ENCODE measurements at places on chromosomes 6 and 20.

DNA sequence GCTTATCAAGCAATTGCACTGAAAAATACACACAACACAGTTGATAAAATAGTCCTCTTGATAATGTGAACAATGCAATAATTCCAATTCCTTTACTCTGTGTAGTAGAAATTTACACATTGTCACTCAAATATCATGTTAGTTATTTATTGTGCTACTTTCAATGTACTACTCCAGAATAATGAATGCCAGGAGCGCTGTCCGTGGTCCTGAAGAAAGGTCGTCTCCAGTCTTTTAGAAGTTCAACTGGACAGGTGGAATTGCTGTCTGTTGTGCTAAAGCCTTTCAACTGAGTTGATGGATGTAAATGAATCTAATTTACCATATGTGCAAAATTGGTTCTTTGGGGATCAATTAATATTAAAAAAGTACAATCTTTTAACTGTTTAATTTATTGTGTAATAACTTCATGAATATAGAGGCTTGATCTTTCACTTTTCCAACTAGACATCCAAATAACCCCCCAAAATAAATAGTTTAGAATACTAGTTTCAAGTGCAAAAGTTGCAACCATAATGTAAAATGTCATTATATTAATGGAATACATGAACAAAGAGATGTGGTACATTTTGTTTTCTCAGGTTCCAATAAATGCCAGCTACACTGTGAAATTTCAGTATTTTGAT lies 3.2 kb downstream of the GRIK2 start:
- no peak for DNase-seq

- DNase-seq, result no peak
Measured at GRCh38 chr6:110882274-110882619, 7.7 kb downstream of the AMD1 start.

- DNase-seq, result no peak
Measured at GRCh38 chr6:77447254-77447653, 16.0 kb downstream of the HTR1B start.

DNA sequence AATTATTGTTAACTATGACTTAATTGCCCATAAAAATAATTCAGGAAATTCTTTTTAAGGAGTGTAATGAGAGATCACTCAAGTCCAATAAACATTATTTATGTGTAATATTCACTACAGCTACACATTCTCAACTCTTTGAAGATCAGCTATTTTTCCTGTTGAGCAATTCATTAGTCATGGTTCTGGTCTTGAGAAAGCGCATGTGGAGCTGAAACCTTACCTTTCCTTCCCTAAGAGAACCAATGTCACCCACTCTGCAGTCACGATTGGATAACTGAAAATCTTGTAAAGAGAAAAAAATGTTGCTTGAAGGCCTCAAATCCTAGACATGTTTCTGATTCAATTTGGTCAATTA lies 736.9 kb upstream of the MARCKS start:
- no peak for DNase-seq

DNA sequence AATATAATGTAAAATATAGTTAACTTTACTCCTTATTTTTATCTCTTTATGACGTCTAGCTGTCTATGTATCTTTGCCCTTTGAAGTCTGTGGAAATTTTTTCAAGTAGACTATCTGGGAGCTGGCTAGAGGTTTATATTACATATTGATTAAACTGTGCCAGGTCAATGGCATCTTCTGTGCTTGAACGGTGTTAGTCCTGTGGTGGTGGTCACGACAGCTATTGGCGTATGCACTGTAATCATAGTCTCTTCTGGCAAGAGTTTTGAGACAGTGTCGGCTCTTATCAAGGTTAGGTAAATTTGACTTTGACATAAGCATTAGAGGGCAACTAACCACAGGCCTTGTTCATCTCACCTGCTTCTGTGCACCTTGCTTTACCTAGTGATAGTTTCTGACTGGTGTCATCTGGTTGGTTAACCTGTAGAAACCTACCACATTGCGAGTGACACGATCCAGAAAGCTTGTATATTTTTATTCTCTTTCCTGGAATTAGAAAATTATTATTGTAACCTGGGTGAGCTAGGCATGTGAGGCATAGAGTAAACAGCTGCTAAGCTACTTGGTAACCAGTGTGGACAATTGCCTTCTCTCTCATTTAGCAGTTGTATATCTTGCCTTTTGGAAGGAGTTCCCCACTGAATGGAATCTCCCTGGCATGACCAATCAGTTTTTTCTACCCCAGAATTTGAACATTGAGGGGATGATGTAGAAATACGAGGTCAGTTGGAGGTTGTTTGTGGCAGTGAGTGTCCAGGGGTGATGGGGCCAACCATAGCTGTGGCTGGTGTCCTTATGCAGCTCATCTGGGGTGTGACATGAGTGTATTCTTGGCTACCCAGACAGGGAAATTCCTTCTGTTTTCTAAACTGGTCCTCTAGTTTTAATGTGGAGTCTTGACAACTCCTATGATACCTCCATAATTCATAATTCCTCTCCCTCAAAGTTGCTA lies 45.9 kb downstream of the SH3BGRL2 start:
- no peak for DNase-seq

DNA sequence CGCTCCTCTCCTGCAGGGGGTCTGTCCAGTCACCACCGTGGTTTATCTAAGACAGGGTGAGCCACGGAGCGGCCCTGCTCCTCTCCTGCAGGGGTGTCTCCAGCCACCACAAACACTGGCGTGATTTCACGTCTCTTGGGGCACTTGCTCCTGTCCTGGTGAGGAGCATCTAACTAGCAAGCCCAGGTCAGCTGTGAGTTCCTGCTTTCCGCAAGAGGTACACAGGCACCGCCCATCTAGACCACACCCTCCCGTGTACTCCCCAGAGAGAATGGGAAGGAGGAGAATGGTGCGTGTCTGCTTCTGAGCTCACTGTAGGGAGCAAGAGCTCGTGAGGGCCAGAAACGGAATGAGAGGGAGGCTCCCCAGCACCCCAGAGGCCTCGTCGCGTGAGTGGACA lies 40.7 kb downstream of the DACT2 start:
- no peak for DNase-seq

GRCh38 chr6:1997702-1998101 lies 247.7 kb downstream of the GMDS start:
- DNase-seq, result no peak

- DNase-seq, result no peak
Measured at GRCh38 chr20:63701329-63702035, 5.0 kb downstream of the TNFRSF6B start.

GRCh38 chr6:42313038-42313437 lies 95.4 kb upstream of the MRPS10 start:
- no peak for DNase-seq

- DNase-seq, result no peak
Measured at GRCh38 chr6:68978411-68978810, 343.3 kb downstream of the ADGRB3 start.

GRCh38 chr20:9255171-9255570 lies 186.3 kb downstream of the PLCB4 start:
- no peak for DNase-seq

DNA sequence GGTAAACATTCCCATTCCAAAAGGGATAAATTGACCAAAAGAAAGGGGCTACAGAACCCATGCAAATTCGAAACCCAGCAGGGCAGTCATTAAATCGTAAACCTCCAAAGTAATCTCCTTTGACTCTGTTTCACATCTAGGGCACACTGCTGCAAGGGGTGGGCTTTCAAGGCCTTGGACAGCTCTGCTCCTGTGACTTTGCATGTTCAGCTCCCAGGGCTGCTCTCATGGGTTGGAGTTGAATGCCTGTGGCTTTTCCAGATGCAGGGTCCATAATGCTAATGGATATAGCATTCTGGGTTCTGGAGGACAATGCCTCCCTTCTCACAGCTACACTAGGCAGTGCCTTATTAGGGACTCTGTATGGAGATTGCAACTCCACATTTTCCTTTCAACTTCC lies 211.9 kb upstream of the MANEA start:
- DNase-seq, result no peak

DNA sequence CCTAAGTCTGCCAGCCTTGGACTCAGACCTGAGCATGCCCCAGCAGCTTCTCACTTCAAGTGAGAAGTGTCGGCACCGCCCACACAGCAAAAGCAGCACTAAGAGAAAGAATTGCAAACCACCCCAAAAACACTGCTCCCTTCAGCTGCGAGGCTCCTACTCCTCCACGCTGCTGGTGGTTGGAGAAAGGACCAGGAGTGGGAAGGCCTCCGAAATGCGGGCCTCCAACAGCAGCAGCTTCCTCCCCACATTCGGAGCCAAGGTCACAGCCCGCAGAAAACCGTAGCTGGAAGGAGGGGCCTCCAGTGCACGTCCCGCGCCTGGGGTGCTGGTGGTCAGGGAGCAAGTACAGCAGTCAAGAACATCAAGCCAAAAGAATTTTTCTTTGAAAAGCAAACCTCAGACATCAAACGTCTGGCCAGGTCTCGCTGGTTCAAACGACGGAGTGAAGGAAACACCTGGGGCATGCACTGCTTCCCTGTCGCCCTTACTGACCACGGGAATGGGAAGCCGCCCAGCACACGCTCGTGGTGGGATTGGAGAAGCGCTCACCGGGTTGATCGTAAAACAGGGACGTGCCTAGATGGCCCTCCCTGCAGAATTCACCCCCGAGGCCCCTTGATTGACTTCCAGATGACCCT lies 185.6 kb upstream of the CST7 start:
- DNase-seq, result no peak

GRCh38 chr6:148441454-148441911 lies 98.8 kb downstream of the SASH1 start:
- no peak for DNase-seq

GRCh38 chr6:41578217-41579087 lies 32.3 kb downstream of the FOXP4 start:
- no peak for DNase-seq

DNA sequence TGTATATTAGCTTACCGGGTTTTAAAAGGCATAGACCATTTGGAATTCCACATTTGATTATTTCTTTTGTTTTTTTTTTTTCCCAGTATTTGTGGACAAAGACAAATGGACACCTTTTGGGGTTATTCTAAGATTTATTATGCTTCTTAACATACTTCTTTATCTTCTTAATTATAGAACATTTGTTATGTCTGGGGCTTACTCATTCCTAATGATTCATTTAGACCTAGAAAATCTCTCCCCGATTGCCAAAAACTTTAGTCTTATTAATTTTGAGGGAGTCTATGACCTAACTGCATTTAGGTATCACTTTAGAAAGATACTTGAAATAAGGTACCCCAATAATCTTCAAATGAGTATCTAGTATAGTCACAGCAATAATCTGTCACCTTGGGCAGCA lies 170.7 kb upstream of the PREP start:
- no peak for DNase-seq

DNA sequence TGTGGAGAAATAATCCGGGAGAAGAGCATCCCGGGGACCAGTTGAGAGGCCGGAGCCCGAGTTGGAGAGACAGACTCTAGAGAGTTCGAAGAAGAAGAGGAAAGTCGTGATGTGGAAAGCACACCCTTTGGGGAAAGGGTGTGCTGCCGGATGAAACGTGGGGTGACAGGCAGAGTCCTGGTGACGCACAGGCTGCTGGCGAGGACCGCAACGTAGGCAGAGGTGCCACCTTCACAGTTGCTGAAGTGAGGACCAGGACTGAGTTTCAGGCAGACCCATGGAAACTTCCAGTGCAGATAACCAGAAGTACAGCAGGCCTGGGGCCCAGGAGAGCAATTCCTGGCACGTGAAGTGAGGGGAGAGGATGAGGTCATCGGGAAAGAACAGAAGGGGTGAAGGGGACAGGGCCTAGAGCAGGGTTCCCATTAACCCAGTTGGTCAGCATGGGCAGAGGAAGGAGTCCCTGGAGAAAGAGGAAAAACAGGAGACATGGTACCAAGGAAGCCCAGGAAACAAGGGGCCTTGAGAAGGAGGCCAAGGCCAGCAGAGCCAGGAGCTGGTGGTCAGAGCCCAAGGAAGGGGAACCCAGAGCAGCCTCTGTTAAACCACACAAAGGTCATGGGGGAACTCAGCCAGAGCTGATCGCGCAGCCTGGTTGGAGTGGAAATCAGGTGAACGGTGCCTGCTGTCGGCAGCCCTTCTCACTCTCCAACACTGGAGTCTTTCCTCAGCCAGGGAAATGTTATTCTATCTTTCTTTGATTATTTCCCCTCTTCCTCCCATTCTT lies 84.1 kb downstream of the PRND start:
- DNase-seq, result no peak

- no peak for DNase-seq
Measured at GRCh38 chr6:118748311-118749062, 97.1 kb upstream of the CEP85L start.

DNA sequence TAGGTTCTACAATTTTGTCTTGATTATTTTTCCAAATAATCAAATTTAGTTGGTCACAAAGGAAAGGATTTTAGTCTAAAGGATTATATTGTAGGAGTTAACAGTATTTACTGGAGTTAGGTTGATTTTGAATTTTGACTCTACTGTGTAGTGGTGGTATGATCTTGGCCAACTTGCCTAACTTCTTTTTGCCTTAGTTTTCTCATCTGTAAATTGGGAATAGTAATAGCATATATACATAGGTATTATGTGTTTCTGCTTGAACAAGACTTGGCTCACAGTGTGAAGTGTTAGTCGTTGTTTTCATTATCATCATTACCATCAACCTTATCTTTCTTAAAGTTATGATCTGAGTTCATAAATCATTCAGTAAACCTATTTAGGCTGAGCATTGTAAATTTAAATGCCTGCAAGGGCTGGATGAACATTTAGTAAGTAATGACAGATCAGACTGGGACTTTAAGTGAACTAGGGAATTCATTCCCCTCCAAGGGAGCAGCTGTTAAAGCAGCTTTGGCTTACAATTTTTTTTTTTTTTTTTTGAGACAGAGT lies 11.2 kb downstream of the ITCH start:
- DNase-seq, result no peak

- no peak for DNase-seq
Measured at GRCh38 chr6:32551410-32551809, 21.3 kb upstream of the HLA-DRB5 start.

DNA sequence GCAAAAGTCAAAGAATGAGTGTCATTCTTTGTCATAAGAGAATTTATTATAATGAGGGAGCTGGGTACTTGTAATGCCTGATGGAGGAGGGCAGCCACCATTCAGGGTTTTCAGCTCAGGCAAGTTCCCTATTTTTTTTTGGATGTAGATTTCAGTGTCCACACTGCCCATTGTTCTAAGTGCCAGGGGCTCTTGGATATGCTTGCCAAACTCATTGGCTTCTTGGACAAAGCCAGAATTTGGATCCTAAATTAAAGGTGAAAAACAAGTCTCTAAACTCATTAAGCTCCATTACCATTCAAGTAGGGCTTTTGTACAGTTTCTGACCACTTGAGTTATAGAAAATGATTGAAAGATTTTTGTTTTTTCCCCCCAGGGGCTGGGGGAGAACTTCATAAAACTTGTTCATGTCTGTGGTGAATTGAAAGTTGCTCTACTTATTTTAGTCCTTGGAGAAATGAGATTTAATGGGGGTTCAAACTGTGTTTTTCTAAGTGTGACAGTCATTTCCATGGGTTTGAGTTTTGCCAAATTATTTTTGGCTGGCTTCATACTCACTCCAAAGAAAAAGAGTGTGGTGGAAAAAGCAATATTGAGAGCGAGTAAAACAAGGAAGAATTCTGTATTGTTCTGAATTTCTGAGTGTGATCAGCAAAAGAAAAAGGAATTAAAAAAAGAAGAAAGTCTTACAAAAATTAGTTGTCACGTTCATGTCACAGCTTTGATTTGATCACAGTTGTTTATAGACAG lies 46.0 kb downstream of the TIAM2 start:
- no peak for DNase-seq

- DNase-seq, result no peak
Measured at GRCh38 chr6:45998524-45998923, 17.1 kb downstream of the CLIC5 start.

GRCh38 chr20:62475772-62476055 lies at the start of gene GATA5:
TSS of gene GATA5 (minus strand) at chr20:62475995. CDS start at chr20:62475521, 474 bp downstream.
- no peak for DNase-seq

GRCh38 chr6:31819871-31820299 lies 4.5 kb downstream of the HSPA1A start:
- no peak for DNase-seq
